ENCODE measurements at places on chromosomes 13 and 19. TPM values are rescaled to one million over a fixed set of nuclear protein-coding genes. Genes with fewer than 3 reads are reported as not detected.

DNA sequence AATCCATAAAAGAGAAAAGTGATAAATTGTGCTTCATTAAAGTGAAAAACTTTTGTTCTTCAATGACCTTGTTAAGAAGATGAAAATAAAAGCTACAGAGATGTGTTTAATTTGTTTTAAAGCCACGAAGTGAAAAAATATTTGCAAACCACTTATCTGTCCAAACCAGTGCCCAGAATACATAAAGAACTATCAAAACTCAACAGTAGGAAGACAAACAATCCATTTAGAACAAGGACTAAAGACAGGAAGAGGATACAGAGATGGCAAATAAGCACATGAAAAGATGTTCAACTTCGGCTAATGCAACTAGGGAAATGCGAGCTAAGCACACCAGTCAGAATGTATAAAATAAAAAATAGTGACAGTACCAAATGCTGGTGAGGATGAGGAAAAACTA, 15.0 kb downstream of the GJB6 start:
- no peak overlapping the region for H3K4me3 ChIP-seq
- H3K27ac ChIP-seq: no peak overlapping the region
- no peaks in the 10 kb centered on the region for H3K4me1 ChIP-seq

GRCh38 chr19:33408116-33408515, 34.6 kb downstream of the CEBPG start:
- H3K4me3 ChIP-seq: no peak overlapping the region
- no peaks in the 10 kb centered on the region for H3K4me1 ChIP-seq
- H3K36me3 ChIP-seq: no peaks in the 10 kb centered on the region
- no peaks in the 10 kb centered on the region for H3K27me3 ChIP-seq
- peak; percentile 34 for DNase-seq
- no peak overlapping the region for H3K27ac ChIP-seq

DNA sequence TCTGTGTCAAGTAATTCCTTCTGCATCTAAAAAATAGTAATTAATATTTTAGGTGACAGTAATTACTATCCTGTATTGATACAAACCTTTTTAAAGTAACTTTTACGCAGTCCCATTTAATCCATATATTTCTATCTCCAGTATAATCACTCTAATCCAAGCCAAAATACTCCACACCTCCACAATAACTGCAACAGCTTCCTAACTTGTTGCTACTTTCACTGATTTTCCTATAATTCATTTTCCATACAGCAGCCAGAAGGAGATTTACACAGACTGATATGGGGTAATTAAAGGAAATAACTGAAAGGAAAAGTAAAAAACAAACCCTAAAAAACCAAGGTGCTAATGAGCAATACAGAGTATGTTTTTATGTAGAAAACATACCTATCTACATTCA, 64.9 kb downstream of the RBM26 start:
- peaks cover 43% of the 10 kb centered on the region for H3K36me3 ChIP-seq
- no peak overlapping the region for H3K27ac ChIP-seq
- H3K4me1 ChIP-seq: no peaks in the 10 kb centered on the region

DNA sequence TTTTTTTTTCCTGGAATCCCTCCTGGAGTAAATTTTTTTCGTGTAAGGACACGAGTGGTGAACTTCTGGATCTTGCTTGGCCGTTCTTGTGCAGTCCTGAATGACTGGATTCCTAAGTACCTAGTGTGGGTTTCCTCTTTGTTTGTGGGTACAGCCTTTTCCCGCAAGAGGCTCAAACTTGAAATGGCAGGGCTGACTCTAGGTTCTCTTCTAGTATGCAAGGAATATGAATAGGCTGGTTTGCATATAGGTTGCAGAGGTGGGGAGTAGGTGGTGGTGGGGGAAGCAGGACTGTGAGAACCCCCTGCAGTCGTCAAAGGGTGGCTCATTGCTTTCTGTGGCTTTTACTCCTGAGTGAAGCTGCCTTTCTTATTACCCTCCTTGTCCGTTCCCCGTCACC, 13.6 kb downstream of the UBAC2 start:
- DNase-seq: peak; percentile 63
- H3K27ac ChIP-seq: no peak overlapping the region
- peak overlapping the region; percentile 34 for H3K4me3 ChIP-seq
- no peaks in the 10 kb centered on the region for H3K36me3 ChIP-seq
- H3K4me1 ChIP-seq: peaks cover 81% of the 10 kb centered on the region
- no peaks in the 10 kb centered on the region for H3K27me3 ChIP-seq

DNA sequence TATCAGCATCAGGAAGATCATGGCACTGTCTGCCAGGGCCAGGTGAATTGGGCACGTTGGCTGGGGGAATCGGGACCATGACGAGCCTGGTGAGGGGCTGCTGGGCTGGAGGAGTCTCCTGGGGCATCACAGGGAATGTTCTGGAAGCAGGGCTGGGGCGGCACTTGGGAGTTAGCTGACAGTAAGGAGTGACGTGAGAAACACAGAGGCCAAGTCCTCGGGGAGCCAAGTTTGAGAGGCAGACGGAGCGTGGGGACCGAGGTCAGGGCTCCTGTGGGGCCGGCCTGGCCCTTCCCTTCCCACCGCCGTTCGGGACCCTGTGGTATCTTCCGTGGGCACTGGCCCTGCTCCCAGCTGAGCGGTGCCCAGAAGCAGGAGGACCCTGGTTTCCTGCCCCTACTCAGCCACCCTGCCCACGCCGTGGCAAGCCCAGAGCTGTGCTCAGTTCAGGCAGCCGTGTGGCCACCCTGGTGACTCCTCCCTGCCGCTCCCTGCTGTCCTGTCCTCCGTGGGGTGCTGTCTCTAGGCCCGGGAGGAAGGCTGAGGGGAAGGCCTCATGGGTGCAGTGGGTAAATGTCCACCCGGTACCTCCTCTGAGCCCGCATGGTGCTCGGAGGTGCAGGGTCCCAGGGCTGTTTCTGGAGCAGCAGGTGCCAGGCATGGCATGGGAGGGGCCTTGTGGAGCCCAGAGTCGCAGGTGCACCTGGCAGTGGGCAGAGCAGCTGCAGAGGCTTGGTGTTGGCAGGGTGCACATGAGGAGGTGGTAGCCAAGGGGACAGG, 25.2 kb downstream of the CRTC1 start:
- no peak overlapping the region for H3K4me3 ChIP-seq
- no peaks in the 10 kb centered on the region for H3K4me1 ChIP-seq
- no peaks in the 10 kb centered on the region for H3K27me3 ChIP-seq
- no peak overlapping the region for H3K27ac ChIP-seq

DNA sequence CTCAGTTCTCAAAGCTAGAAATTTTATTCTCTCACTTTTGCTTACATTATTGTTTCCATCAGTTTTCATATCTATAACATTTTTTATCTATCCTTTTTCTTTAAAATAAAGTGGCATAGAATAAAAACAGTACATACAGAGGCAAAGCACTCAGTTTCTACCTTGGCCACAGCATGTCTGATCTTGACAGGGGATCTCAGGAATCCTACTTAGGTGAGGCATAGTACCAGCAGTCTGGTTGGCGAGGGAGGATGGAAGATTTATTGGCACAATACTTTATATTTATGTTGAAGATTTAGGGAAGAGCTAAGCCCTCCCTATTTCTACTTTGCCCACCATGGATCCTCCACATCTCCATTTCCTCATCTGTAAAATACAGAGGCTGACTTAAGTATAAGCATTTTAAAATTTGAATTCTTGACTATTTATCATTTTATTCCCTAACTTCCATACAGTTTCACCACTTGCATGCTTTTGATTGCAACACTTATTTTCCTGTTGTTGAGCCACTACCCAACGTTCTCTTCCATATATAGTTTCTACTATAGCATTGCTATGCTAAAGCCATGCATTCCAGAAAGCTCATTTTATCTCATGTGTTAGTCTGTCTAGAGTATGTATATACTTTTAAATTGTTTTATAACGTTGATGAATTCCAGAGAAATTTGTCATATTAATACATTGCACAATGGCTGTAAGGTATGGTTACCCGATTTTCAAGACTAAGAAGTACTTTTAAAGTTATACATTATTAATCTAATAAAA, 506.7 kb downstream of the KCTD12 start:
- H3K36me3 ChIP-seq: no peaks in the 10 kb centered on the region
- H3K4me3 ChIP-seq: no peak overlapping the region
- no peaks in the 10 kb centered on the region for H3K27me3 ChIP-seq
- no peak overlapping the region for H3K27ac ChIP-seq
- DNase-seq: no peak

DNA sequence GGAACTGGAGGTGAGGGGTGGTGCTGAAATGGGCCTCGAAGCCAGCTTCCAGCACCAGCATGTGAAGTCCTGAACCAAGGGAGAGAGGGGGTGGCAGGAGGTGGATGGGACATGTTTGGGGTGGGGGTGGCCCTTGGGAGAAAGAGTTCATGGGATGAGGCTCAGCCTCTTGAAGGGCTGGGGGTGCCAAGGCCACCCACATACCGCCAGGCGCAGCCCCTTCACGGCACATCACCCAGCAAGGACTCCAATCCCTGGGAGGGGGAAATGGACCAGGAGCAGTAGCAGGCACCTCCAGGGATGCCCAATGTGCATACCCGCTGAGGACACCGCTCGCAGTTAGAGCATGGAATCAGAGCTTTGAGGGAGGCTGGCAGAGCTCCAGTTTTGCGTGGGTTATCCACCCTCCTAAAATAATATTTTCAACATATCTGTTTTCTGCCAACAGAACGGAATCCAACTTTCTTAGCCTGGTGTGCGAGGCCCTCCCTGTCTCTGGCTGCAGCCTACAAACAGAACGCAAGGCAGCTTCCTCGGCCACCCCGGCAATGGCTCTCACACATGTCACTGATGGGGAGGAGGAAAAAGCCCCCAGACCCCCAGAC, 140.5 kb upstream of the VSTM2B start:
- no peaks in the 10 kb centered on the region for H3K36me3 ChIP-seq
- H3K27me3 ChIP-seq: no peaks in the 10 kb centered on the region
- no peaks in the 10 kb centered on the region for H3K4me1 ChIP-seq
- no peak for DNase-seq

GRCh38 chr13:40667622-40667978, 1.2 kb upstream of the FOXO1 start:
- peak overlapping the region; percentile 74 for H3K4me3 ChIP-seq
- H3K27me3 ChIP-seq: no peaks in the 10 kb centered on the region
- H3K27ac ChIP-seq: peak overlapping the region; percentile 59
- peaks cover 19% of the 10 kb centered on the region for H3K4me1 ChIP-seq
- no peak for DNase-seq
- no peaks in the 10 kb centered on the region for H3K36me3 ChIP-seq

DNA sequence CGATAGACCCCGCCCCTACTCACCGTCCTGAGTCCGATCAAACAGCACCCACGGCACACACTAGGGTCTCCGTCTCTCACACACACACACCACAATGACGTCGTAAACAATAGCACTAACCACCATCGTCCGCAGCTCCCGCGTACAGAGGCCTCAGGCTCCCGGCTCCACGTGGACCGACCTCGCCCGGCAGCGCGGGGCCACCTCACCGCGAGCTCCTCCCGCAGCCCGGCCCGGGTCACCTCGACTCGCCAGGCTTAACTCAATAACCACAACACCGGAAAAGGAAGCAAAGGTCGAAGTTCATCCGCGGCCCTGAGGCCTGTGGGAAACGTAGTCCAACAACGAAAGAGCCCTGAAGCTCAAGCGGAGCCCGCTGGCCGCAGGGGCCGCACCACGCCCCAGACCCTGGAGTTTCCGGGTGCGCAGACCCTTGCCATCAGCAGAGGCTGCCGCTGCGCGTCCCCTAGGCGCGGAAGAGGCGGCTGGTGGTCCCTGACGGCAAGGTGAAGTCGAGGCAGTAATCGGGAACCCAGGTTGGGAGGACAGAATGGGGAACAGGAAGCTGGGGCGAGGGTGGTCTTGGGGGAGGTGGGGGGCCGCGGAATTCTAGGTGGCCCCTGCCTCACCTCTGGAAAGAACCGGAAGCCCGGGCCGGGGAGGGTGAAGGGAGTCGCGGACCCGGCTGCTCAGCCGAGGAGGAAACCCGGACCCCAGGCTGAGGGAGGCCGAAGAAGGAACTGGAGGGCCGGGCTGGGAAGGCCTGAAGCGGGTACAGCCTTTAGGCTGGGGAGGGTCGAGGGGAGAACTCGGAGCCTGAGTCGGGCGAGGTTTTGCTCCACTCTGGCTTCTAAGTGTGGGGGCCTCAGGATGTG, at the start of gene ZNF529:
ZNF529 (minus strand) TSS at position 273 of the 875 bp plus-strand sequence. CDS start 946 bp downstream, outside the sequence.
- no peaks in the 10 kb centered on the region for H3K27me3 ChIP-seq
- H3K4me3 ChIP-seq: peak within 1 kb of the TSS; percentile 96
- peaks cover 20% of the 10 kb centered on the region for H3K4me1 ChIP-seq
- peak within 1 kb of the TSS; percentile 99 for H3K27ac ChIP-seq
- DNase-seq: peak; percentile 84
- H3K36me3 ChIP-seq: peaks cover 12% of the 10 kb centered on the region

DNA sequence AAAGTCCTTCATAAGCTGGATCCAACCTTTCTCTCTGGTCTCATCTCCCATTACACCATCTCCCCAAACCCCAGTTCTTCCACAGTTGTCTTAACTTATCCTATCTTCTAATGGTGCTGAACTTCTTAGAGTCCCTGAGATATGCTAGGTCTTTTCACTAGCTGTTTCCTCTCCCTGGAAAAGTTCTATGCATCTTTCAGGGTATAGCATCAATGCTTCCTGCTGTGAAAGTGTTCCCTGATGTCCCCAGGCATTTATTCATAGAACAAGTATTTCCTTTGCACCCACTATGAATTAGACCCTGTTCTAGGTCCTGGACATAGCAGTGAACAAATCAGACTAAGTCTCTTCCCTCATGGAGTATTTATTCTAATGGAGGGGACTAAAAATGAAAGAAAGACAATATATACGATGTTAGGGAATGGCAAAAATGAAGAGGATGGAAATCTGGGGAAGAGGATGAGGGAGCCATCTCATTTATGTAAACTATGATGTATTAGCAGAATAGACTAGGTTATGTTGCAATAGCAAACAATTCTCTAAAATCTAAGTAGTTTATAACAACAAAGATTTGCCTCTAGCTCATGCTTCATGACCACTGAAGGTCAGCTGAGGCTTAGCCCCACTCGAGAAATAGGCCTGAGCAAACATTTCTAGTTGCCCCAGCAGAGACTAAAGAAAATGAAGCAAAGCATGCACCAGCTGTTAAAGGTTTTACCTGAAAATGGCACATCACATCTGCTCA, 120.0 kb downstream of the CYSLTR2 start:
- no peaks in the 10 kb centered on the region for H3K27me3 ChIP-seq
- no peak overlapping the region for H3K27ac ChIP-seq
- no peak overlapping the region for H3K4me3 ChIP-seq
- DNase-seq: no peak

GRCh38 chr13:85277748-85278147, 521.5 kb downstream of the SLITRK6 start:
- no peaks in the 10 kb centered on the region for H3K36me3 ChIP-seq
- H3K4me3 ChIP-seq: no peak overlapping the region
- no peak for DNase-seq
- H3K4me1 ChIP-seq: no peaks in the 10 kb centered on the region

DNA sequence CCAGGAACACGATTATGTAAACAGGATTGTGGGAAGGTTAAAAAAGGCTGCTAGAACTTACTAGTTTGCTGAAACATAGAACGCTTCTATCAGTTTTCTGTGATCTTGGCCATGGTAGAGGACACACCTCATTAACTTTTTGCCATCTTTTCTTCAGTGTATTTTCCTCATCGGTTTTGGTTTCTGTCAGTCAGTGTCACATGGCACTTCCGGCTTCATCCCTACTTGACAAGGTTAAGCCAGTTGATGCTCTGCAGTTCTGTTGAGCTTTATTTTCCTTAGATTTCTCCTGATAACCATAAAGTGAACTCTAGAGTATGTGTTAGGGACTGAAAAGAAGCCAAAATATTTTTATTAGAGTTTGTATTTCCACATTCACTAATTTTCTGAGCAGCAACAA, 147.5 kb downstream of the NDFIP2 start:
- H3K27ac ChIP-seq: no peak overlapping the region
- DNase-seq: no peak
- no peak overlapping the region for H3K4me3 ChIP-seq
- H3K27me3 ChIP-seq: no peaks in the 10 kb centered on the region

The SYNE4 gene
- 1.2 TPM for total RNA-seq

The SHFL gene
- 41.5 TPM for total RNA-seq

The ZNF606 gene
- 8.7 TPM for total RNA-seq

The TMEM145 gene
- total RNA-seq: not detected

The SOX1 gene
- total RNA-seq: not detected

The COL5A3 gene
- 0.91 TPM for total RNA-seq

The CCDC194 gene
- total RNA-seq: 1.5 TPM

Measured in CD8-positive, alpha-beta memory T cell (primary cell).